SHP77 (cell line): ENCODE measurements at places on chromosomes 6 and 20.

DNA sequence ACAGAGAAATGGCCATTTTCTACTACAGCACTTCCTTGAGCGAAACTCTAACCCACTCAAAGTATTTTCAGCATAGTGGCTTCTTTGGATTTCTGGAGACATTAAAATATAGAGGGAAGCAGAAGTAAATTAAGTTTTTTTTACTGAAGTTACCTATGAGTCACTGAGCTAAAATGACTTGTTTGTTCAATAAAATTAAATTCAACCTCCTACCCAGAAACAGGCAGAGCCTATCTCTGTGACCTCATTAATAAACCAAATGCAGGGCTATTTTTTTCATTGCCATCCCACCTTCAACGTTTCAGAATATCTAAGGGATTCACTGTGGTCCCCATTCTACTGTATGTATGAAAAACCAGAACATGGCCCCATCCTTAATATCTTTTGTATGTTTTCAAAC, 133.0 kb downstream of the MTFR2 start:
- DNase-seq: no peak

DNA sequence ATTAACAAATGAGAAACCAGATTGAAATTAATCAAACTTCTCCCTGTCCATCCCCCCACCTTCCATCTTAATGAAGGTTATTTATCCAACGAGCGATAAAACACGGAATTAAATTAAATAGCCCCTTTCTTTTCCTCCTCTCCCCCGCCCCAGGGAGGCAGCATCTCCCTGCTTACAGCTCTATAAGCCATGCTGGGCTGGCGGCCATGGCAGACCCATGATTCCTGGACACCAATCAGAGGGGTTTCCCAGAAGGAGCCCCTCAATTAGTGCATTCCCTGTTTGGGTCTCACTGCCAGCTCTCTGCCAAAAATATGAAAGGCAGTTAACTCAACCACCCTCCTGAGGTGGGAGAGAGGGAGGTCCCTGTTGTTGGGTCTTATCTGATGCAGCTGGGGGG, 33.8 kb downstream of the GRM4 start:
- no peak for DNase-seq

DNA sequence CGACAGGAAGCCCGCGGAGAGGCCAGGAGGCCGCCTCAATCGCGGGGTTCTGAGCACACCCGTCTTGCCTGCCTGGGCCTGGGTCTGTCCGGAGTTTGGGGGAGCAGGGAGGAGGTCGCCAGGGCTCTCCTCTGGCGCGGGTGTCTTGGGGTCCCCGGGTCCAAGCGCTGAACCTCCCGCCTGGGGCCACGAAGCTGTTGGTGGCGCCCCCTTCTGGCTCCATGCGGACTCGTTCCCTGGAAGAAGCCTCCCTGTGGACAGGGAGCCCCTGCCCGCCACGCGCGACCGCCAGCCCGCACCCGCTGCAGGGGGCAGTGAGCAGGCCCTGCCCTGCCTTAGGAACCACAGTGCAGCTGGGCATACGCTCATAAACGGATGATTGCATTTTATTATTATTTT, 44.7 kb downstream of the MCUR1 start:
- no peak for DNase-seq

GRCh38 chr20:43749734-43750294, 23.0 kb upstream of the GTSF1L start:
- peak; percentile 37 for DNase-seq

DNA sequence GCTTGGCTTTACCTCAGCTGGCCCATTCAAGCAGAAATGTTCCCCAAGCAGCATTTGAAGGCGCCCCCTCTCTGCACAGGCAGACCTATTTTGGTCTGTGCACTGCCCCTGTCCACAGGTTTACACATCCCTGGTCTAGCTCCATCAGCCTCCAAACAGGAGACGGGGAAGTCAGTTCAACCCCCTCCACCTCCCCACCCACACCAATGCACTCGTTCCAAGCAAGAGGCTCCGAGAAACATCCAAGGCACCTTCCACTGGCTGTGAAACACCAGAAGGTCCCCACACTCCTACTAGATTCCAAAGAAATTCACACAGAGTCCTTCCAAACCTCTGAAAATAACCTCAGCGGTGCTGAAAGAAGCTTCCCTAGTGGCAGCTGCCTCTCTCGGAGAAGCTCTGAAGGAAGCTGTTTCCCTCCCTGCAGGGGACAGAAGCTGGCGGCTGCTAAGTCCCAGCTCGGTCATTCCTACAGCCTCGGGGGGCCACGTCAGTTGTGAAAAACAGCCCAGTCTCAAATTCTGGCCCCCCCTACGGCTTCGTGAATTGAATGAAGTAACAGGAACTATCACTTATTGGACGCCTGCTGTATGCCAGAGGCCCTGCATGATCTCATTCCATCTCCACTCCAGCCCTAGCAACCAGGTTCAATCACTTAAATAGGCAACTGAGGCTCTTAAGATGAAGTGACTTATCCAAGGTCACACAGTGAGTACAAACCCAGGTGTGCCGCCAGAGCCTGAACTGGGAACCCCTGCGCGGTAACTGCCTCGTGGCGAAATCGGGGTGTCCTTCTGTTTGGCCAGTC, 815 bp downstream of the SPATA2 start:
- DNase-seq: no peak

DNA sequence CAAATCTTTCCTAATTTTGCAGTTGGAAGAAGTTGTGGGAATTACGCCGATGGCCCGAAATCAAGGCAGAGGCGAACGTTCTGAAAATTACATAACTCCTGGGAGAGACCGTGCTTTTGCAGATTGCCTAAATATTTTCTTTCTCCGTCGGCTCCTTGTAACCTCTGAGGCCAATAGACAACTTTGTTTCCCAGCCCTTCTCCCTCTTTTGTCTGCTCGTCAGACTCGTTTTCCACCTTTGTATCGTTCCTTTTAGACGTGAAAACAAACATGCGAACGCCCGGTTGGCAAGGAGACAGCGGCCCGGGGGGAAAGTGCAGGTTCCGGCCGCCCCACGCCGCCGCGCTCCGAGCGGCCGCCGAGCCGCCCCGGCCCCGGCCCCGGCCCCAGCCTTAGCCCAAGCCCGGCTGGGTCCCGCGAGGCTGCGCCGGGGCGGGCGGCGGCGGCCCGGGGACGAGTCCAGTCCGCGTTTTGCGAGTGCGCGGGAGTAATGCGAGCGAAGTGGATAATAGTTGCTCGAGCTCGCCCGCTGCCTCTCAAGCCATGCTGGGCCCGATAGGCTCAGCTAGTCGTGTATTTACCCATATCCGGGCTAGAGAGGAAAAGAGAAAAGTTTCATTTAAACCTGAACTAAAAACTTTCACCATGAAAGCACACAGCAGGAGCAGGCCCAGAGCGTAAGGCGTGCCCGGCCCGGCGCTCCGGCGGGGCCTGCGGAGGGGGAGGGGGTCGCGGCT, at the start of gene ARID1B:
Gene ARID1B (plus strand): TSS at position 539 of the 737 bp plus-strand sequence. CDS start 303 bp downstream, outside the sequence.
- DNase-seq: peak; percentile 44

GRCh38 chr6:113388996-113389395, 468.1 kb upstream of the MARCKS start:
- DNase-seq: no peak

DNA sequence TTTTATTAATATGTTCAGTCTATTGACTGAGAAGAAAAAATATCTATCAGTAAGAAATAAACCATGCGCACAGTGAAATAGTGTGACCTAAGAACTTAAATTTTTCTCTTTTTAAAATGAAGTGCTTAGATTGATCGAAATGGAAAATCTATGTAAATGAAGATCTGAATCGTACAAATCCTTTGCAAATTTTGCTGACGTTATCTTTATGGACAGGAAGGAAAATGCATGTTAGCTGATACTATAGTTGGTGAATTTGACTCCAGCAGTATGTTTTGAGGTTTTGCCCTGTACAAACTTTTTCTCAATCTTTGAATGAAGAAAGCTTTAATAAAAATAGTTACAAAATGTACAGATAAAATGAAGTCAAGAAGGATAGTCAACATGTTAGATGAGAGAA, 82.9 kb downstream of the NRN1 start:
- no peak for DNase-seq

DNA sequence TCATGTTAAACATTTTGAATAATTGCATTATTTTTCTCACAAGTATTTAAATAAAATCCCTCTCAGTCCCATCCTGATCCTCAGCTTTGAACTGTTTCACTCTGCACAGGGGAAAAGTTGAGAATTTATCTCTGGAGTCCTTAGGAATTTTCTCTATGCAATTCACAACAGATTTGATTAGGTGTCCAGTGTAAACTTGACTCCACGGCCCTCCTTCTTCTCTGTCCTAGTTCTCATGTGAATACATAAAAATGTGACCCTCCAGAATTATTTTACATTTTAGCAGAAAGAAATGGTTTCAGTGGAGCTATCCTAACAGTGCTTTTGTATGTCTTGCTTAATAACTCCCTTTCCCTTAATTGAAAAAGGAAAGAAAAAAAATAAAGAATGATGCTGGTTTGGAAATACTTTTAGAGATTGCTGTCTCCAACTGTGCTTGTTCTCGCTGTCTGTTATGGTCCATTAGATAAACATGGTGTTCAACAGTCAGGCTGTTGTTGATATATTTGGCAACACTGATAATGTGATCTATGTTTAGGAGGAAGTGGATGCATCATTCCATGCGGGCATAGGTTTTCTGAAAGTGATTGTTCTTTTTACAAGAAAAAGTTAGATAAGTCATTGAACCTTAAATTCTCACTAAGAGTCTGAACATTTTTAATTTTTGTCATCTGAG, 599.4 kb upstream of the CITED2 start:
- no peak for DNase-seq

DNA sequence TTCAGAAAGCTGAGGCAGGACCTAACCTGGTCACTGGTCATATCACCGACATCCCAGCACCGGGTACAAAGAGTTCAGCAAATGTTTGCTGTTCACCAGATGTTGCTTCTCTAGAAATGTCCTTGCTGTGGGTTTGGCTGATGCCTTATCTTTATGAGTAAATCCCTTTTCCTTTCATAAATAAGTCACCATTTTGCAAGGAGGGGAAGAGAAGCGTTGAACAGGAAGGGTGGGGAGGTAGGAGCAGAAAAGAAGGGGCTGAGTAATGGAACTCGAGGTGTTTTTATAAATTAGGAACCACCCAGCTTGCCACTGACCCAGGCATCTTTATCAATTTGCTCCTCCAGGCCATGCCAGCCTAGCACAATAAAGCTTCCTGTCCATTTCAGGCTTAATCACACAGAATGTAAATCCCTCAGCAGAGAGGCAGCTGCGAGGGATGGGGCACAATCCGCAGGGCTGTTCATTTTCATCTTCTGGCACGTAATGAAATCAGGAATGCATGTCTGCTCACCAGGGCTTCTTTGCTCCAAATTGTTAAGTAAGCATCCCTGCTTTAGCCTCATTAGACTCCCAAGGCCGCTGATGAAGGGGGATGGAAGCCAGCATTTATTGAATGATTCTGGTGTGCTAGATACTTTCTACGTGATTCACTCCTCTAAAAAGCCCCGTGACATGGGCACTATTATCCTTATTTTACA, 371.9 kb upstream of the CHD6 start:
- DNase-seq: no peak

- no peak for DNase-seq
Observed at GRCh38 chr6:11429577-11429976, 108.0 kb upstream of the TMEM170B start.

GRCh38 chr6:44056392-44057237, 70.6 kb downstream of the MRPL14 start:
- DNase-seq: no peak

- no peak for DNase-seq
Observed at GRCh38 chr6:8000636-8001035, 63.6 kb downstream of the BLOC1S5 start.

DNA sequence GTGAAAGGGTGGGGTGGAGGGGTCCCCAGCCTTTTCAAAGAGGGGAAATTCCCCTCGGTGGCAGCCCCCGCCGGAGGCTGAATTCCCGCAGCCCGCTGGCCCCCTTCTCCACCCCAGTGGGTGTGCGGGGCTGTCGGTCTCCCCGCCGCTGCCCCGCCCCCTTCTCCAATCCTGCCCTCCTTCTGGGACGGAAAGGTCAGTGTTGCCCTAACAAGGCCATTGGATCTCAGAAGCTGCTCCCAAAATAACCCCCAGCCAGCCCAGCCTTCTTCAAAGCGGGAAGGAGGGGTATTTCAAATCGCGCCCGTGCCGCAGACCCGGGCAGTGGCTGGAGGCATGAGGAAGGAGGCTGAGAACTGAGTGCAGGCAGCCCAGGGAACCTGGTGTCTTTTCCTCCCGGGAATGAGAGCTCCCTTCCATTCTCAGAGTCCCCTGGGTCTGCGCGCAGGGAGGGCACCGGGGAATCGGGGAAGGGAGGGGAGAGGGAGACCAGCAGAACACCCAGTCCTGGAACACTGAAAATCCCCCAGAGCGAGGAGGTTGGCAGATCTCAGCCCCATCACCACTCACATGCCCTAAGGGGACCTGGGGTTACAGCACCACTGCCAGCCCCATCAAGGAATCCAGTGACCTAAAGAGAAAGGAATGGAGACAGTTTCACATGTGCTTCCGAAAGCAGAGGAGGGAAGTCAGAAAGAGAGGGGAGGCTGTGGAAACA, at the start of gene JPH2:
Gene JPH2 (minus strand): TSS at position 135 of the 718 bp plus-strand sequence. CDS start 483 bp downstream, outside the sequence.
- DNase-seq: no peak

- DNase-seq: no peak
Observed at GRCh38 chr20:38730167-38730988, 6.1 kb downstream of the SLC32A1 start.

GRCh38 chr6:20922743-20923142, 388.5 kb downstream of the CDKAL1 start:
- no peak for DNase-seq

DNA sequence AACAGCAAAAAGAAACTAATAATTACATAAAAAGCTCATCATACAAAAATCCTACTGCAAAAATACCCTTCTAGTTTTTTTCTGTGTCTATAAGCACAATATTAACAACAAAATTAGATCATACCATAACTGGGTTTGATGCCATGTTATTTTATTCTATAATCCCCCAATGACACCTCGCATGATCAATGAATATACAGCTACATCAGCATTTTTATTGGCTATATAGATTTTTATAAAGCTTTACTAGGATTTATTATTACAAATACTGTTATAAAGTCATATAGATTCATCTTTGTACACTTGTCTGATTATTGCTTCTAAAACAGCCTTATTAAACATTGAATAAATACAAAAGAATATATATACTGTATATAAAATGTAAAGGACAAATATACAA, 45.1 kb upstream of the GLP1R start:
- no peak for DNase-seq

DNA sequence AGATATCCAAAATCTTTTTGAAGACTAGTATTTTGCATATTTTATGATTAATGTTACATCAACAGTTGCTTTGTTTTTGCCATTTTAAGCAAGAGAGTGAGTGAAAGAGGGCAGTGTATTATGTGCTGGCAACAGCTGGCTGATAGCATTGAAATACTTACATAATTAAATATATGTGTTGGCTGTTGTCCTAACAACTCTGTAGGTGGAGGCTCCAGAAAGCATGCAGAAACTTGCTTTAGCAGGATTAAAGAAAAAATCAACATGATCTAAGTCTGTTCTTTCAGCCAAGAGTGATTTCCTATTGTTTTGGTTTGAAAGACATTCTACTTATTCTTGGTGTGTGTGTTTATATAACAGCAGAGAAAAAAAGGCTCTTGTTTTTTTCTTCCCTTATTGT, 127.5 kb downstream of the CDKAL1 start:
- no peak for DNase-seq
